ENCODE measurements at places on chromosomes 5 and 9.

DNA sequence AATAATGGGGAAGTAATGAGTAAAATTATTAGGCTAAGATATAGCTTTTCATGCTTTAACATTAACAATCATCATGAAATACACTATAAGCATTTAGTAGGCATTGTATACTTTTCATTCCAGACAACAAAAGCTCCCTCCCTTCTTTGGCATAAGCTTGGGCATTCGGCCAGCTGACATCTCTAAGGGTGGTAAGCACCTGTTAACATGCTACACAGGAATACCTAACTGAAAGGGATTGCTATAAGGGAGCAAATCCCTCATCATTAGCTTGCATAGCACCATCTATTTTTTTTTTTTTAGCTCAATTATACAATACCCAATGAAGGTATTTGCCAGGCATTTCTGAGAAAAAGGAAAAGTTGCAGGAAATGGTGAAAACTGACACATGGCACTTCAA, 16.6 kb downstream of the STRBP start:
- no peak for DNase-seq

DNA sequence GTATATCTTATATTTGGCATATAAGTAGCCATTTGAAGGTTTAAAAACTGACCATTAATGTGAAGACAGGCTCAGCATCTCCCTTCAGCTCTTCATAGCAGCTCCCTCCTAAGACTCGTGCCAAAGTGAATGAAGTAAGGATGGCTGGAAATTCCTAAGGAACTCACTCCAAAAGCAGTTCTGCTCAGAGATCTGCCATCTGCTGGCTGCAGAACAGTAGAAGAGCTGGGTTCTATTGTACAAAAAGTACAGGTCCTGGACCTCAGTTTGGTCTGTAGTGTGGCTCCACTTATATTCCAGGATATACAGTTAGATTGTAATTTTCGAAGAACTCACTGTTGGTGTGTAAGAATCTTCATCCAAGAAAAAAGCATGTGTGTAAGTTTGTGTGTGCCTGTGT, 104.9 kb upstream of the RUSC2 start:
- peak; percentile 20 for DNase-seq

GRCh38 chr5:68480335-68480940, 264.9 kb downstream of the PIK3R1 start:
- DNase-seq, result no peak

DNA sequence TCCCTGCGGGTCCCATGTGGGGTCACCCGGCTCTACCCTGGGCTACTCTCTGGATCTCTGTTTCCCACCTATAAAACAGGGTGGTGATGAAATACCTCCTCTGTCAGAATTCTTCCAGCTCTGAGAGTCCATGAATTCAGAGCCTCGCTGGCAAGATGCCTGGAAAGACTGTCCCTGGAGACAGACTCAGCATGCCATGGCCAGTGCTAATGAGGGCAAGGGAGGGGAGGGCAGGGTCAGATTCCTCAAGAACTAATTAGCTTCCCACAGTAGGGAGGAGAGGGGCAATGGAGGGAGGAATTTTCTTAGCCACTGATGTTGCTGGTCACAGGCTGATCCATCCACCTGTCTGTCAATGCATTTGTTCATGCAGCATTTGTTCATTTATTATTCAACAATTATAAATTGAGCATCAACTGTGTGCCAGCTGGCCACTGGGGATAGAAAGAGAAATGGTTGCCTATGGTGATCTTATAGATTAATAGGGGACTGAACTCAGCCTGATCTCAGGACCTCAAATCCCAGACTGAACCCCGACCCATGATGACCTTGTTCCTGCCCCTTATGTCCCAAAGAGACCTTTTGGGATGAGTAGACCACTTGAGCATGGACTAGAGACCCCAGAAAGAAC, 4.7 kb downstream of the SYNPO start:
- peak; percentile 78 for DNase-seq

DNA sequence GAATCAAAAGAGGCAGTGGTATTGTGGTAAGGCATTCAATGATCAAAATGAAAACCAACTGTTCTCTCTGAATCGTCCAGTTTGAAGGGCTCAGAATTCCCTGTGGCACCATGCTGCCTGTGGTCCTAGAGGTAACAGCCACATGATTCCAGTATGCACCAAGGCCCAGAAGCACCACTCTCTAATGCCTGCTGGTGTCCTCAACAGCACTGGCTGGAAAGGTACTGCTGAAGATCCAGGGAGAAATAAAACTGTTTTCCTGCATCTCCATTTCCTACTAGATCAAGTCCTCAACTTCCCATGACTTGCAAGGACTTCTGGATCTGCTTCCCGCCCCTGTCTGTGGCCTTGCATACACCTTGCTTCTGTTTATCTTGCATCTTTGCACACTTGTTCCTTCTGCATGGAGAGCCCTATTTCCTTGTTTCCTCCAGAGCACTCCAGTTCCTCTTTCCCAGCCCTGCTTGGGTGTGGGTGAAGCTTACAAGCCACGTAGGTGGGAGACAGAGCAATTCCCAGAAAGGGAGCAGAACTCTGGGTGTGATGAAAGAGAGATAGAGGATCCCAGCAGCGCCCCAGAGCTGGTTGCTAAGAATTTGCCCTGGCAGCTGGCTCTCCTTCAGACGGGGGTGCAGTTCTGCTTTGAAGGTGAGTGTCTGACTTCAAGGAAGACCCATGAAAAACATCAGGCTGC, 41.0 kb upstream of the EQTN start:
- no peak for DNase-seq

- DNase-seq, result peak; percentile 14
These were observed 1.1 kb downstream of the TESK1 start for GRCh38 chr9:35606138-35606504.

- no peak for DNase-seq
These were observed 2.7 kb downstream of the RABEPK start for GRCh38 chr9:125202846-125203618.

DNA sequence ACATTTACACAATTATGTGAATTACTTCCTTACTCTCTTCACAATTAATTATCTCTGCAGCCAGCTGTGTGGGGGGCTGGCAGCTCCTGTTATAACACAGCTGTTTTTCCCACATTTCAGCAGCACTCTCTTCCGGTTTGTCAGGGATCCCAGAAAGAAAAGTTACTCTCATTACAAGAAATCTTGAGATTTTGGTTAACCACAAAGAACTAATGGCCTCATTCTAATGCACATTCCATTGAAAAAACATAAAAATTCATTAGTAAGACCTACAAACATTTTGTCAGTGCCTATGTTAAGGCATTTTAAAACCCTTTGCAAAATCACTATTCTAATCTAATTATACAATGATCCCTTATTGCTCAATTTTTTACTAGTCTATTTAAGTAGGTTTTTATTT, 64.1 kb downstream of the PDE4D start:
- DNase-seq, result no peak

DNA sequence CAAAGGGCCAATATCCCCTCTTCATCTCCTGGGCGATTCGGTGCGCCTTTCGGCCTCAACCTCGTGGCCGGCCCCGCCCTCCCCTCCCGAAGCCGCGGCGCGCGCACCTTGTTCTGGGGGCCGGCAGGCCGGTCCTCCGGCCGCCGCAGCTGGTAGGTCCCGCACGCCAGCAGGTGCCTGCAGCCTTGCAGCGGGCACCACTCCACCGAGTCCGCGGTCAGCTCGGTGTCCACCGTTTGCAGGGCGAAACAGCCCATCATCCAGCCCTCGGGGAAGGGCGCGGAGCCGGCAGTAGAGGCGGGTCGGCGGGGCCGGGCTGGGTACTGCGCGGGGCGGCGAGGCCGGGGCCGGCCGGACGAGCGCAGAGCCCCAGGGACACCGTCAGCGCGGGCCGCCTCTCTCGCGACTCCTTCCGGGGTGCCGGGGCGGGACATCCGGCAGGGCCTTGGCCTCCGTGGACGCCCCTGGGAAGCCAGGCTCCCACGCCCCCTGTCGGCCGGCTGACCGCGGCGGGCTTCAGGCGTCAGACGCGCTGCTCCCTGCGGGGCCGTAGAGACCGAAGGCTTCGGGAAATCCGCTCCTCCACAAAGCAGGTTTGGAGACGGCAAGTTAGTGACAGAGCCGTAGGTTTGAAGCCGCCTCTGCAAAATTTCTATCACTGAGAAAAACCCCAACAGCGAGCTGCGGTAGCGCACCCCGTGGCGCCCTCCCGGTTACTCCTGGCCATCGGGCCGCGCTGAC, at the start of gene DPH7:
Gene DPH7 (minus strand): TSS at position 408 of the 741 bp plus-strand sequence. CDS start 148 bp downstream, at position 260.
- DNase-seq, result peak; percentile 92

DNA sequence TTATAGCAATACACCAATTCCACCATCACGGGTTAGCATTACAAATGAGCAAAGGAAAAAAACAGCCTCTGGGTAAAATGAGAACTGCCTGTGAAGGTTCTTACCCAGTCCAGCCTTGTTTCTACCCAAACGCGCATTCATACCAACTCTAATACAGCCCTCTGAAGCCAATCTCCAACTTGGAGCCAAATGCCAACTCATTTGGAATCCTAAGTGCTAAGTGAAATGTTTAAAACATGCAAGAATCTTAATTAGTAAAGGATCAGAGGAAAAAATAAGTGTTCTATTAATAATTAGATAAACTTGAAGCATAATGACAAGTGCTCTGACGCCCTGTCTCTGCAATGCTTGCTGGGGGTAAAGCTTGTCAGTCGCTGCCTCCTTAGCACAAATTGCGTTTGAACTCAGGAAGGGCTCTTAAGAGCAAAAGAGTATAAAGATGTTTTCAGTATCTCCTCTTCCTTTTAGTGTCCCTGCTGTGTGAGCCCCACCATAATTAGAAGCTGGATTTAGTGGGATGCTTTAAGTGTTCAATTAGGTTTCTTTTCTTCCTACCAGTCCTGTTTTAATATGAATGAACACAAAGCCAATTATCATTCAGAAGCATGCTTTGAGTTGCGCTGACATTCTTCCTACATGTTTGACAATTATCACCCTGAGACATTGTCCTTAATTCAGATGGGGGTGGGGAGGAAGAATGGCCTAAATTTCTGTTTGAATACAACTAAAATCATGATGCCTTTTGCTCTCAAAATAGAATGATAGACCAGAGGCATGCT, 537.6 kb downstream of the DTWD2 start:
- no peak for DNase-seq

DNA sequence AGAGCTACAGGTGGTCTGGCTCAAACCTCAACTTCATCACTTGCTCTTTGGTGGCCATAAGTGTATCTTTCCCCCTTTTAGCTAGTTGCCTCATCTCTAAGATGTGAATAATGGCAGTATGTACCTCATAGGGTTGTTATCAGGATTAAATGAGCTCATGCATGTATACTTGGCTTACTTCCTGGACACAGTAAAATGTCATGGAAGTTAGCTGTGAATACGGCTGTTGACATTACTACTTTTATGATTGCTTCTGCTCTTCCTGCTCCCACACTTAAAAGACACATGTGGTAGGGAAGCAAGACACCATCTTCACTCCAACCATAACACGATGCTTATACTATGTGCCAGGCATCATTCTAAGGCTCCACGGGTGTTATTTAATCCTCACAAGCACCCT, 114.5 kb upstream of the GPR151 start:
- no peak for DNase-seq

- DNase-seq, result no peak
These were observed 3.6 kb downstream of the BBLN start for GRCh38 chr9:128163523-128164306.

DNA sequence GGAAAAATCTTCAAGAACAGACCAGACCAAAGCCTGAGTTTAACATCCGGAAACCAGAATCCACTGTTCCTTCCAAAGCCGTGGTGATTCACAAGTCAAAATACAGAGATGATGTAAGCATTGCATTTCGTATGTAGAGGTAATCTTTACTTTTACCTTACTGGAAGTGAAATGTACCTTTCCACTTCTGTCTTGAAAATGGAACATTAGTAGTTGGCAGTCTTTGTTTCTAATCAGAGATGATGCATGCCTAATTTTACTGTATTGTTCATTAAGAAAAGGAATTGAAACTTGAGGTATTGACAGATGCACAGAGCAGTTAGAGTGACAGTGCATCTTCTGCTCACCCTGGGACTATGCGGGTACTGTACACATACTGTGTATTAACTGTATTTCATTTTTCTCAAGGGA, 34.6 kb downstream of the HABP4 start:
- DNase-seq, result no peak

DNA sequence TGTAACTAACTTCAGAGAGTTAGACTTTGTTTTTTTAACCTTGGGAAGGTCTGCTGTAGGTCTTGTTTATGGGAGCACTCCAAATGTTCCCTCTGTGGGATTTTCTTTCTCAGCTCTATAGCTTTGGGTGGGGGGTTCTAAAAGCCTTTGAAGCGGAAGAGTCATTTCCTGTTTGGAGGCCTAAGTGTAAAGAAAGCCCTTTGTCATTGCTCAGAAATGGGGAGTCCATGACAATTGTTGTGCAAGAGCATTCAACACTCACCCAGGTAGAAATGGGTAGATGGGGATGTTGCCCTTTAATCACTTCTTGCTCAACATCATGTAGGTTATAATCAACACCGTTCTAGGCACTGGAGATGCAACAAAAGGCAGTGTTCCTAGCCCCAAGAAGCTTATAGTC, 30.3 kb upstream of the MAST4 start:
- no peak for DNase-seq

- no peak for DNase-seq
These were observed 1877.3 kb upstream of the ACO1 start for GRCh38 chr9:30507166-30507565.

DNA sequence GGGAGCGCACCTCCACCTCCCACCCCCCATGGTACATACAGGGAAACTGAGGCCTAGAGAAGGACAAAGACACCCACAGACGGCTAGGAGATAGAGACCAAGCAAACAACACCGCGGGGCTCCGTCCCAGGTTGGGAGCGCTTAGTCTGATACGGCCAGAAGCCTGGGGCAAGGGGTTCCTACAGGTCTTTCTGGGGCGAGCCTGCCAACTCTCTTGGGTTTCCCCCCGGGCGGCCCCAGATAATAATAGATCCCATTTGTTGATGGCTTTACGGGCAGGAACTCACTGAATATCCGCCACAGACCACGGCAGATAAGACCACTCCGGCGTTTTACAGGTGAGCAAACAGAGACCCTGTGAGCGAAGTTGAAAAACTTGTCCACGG, 5.0 kb upstream of the EBF1 start:
- DNase-seq, result no peak

DNA sequence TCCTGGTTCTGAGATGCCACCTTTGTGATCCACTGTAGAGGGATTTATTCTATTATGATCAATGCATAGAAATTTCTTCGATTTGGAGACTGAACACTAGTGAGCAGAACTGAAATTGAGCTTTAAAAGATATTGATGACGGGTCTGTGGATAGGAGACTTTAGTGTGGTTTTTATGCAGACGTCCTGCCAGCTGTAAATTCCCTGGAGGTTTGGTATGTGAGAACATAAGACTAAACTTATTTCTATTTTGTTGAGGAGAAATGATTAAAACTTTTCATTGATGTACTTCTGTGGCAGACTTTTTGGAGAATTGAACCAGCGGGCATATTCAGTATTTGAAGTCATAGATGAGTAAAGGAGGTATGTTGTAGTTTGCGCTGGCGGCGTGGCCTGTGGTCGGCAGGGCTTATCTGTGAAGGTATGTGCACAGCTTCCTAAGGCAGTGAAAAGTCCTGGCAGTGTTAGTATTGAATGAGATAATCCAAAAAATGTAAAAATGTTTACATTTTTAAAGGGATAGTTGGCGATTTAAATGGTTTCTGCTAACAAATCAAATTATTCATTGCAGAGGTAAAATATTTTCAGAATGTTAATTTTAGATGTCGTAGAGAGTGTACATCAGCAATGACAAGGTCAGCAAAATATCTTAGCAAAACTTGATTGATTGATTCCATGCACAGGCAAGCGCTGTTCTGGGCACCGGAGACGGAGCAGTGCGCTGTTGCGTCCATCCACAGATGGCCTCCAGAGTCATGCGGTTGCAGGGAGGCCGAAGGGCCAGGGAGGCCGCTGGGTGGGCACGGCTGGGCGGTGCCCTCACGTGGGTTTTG, 20.4 kb downstream of the TENT4A start:
- DNase-seq, result no peak

- DNase-seq, result peak; percentile 71
These were observed 126.1 kb upstream of the STC2 start for GRCh38 chr5:173454361-173454735.

Data from kidney tubule cell (primary cell).